ENCODE measurements at places on chromosomes 12 and 14.

DNA sequence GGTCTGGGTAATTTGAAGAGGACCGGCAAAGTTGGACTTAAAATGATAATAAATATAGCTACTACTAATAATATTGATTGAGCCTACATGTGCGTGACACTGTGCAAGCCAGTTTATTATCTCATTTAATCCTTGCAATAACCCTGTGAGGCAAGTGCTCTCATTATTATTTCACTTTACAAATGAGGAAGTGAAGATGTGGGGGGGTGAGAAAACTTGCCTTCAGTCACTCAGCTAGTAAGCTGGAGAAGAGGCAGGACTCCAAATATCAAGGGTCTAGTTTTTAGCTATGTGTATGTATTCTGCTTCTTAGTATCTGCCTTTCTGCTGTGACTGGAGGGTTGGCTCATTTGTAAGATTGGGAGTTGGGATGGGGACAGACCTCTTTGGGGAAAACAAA is 39.2 kb downstream of the NPAS3 start:
- no peak for DNase-seq

DNA sequence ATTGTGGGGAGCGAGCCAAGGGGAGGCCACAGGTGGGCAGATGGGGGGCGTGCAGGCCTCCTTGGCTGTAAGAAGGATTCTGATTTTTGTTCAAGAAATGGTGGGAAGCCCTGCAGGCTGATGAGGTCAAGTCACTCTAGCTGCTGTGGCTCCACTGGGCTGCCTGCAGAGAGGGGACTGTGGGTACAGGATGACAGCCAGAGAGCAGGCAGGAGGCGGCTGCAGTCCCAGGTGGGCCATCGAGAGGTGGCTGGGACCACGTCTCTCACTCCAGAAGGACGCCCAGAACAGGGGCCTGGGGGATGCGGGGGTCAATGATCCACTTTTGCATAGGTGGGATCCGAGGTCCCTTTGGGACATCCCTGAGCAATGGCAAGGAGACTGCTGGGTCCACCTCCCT is 9.1 kb downstream of the NCOR2 start:
- no peak for DNase-seq

- no peak for DNase-seq
Observed at GRCh38 chr14:72961579-72962335, 35.5 kb downstream of the DCAF4 start.

DNA sequence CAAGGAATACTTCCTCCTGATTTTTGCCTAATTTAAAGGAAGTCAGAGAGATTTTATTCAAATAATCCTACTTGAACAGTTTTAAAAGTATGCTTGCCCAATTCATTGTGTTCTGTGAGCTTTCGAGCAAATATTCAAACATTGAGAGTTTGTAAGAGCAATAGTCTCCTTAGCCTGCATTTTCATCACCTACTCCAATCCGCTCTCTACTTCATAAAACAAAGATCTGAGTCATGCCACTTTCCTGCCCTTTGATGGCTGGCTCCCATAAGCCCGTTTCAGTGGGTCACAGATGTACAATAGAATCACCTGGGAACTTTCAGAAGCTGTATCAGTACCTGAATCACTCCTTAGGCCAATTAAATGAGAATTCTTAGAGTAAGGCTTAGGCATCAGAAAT is 319.2 kb downstream of the PDZRN4 start:
- DNase-seq, result no peak

DNA sequence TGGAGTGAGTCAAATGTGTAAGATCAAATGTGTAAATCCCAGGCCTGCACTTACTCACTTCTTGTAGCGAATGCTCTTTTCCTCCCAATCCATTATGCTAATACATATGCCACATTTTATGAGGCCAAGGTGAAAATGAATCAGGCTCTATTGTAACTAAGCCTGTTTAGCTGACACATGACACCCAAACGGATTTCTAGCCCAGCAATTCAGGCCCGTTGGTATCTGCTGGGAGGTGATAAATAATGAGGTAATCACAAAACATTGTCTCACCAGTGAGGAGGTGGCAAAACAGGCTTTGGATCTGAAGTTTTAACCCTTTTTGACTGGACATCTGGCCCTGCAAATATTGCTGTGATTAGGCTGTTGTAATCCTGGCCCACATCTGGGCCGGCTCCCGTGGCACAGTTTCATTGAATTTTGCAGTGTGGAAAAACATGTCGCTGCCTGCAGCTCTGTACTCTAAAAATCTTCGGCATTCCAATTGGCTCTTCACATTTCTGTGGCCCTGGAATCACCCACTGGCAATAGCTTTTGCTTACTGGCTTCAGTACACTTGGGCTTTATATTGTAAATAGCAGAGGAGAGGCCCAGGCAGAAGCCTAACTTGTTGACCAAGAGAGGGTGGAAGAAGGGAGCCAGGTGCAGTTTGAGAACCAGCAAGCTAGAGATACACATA is 106.1 kb downstream of the PAX9 start:
- no peak for DNase-seq

GRCh38 chr14:94573475-94574277 is 7.5 kb upstream of the SERPINA5 start:
- DNase-seq, result no peak

GRCh38 chr12:94172973-94173372 is 24.6 kb downstream of the PLXNC1 start:
- peak; percentile 31 for DNase-seq

- no peak for DNase-seq
Observed at GRCh38 chr12:66090157-66090556, 40.4 kb downstream of the LLPH start.

DNA sequence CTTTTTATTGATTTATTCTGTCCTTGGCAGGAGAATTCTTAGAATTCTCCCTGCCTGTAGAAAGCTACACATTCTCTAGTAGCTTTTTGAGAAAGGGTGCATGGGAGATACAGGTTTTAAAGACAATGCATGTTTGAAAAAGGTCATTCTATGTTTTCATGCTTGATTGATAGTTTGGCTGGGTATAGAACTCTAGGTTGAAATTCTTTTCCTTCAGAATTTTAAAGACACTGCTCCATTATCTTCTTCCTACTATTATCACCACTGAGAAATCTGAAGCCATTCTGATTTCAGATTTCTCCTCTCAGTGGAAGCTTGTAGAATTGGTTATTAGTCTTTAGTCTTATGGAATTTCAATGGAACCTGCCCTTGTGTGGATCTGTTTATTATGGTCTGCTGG is 14.0 kb downstream of the ATF7IP start:
- no peak for DNase-seq

GRCh38 chr14:96754162-96754844 is 42.9 kb upstream of the VRK1 start:
- DNase-seq, result no peak

All from transverse colon (tissue), 4 donors.